ENCODE measurements at places on chromosomes 11 and 22.

DNA sequence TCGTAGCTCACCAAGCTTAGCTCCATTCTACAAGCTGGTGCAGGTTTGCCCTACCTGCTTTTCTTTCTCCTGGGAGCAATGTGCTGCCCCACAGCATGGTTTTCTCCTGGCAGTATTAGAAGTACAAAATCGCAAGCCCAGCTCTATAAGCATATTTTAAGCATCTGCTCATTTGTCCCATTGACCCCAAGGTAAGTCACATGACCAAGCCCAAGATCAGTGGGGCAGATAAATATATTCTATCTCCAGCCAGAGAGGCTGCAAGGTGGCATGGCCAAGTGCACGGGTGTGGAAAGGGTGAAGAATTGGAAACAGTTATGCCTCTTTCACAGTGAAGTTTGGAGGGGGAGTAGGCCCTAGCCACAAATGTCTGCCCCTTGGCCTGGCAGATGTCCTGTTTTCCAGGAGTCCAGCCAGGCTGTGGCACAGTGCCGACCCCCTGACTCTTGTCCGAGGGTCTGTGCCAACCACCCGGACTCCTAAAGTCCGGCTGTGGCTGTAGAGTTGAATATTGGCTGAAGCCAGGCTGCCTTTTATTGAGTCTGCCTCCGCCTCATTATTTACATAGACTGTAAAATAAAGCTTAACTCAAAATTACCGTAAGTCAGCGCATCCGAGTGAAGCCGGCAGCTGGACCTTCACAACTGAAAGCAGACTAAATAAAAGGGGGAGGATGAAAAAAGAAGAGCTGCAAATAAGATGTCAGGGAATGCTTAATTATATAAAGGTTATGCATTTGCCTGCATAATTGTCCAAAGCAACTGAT is 165.7 kb downstream of the COMMD9 start:
- no peak for DNase-seq

- no peak for DNase-seq
Measured at GRCh38 chr11:121722431-121723245, 269.9 kb upstream of the SORL1-AS1 start.

DNA sequence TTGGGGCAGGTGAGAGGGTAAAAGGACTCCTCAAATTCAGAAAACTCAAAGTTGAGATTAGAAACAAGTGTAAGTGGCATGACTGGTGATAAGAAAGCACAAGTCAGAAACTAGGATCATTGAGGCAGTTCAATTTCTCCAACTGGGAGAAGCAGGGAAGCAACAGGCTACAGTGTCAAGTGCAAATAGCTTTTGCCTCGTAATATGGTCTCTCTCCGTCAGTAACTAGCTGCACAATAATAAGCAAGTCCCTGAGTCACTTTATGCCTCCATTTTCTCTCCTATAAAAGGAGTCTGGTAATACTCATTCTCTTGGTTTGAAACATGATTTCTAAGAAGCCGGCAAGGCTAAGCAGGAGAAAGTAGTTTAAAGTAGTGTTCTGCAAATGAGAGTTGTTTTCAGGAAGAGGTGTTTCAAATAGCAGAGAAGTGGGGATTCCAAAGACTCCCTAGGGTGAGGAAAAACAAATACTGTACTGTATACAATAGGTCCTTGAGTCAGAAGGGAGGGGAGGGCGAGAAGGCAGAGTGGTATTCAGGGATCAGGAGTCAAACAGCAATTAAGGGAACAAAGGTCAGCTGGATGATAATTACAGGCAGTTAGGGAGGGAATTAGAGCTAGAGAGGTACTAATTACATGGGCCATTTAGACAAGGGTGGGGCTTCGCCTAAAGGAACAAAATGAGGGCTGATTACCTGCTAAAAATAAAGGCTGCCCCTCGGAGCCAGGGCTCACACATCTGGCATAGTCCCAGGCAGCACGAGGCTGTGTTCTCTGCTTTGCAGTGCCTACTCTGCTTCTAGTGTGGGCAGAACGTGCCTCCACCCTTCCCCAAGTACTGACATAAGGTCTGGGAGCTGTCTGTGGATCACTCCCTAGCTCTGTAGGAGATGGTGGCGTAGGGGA is 96.0 kb upstream of the BDNF start:
- no peak for DNase-seq

DNA sequence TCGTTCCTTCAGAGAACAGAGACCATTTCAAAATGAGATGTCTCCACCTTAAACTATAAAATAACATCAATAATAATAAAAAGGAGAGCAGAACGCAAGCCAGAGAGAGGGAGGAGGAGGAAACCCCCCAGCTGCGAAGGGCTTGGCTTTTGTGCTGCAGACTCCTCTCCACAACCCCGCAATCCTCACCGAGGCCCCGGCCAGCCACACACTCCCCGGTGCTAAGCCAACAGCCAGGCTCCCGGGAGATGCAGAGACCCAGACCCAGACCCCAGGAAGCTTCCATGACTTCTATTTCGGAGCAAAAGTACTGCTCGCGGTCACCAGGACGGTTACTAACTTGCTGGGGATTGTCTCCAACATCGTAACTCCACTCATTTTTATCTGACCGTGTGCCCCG is 10.6 kb downstream of the PHF21B start:
- no peak for DNase-seq

- no peak for DNase-seq
Measured at GRCh38 chr22:36831717-36832116, 14.9 kb upstream of the PVALB start.

GRCh38 chr22:27252282-27253049 is 549.1 kb downstream of the MN1 start:
- peak; percentile 1 for DNase-seq

DNA sequence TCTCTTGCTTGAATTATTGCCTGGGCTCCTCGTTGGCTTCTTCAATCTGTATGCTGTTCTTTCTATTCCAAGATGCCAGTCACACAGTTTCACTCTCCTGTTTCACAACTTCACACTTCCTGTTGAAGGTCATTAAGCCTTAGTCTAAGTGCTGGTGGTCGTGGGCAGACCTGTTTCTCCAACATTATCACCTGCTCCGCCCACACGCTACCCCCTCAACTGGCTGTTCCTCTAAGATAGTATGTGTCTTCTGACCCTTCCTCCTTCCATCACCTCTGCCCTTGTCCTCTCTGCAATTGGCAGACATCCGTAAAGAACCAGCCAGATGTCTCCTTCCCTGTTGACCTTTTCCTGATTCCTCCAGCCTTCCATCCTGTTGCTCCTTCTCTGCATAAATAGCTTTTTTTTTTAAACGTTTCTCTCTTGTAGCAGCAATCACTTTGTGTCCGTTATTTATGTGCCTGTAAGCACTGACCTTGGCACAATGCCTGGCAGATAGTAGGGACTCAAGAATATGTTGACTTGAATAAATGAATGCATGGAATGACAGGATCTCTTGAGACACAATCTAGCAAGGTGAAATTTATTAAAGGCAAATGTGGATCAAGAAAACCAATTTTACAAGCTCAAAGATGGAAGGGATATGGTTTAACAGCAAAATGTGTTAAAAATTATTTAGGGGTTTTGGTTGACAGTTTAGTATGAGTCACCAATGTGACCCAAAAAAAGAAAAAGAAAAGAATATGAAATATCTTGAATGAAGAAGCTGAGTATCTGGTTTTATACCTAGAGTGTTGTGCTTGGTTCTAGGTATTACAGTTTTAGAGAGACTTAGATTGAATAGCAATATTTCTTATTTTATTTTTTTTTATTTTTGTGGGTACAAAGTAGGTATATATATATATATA is 12.6 kb downstream of the DIXDC1 start:
- DNase-seq: no peak
